ENCODE measurements at places on chromosomes 2 and 18.

DNA sequence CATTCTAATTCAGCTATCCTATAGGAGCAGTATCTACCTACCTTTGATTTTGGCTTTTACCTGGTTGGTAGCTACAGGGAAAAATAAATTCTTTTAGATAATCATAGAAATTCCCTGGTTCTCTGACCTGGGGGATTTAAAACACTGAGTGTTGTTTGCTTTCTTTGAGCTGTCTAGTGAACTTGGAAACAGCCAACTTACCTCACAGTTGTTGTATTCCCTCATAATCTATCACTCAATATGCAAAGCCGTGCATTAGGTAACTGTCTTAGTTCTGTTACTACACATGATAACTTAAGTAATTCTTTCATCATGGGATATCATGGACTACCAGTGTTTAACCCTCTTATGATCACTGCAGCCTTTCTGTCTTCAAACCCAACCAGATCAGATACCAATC lies 127.8 kb downstream of the TTC27 start:
- DNase-seq, result no peak

DNA sequence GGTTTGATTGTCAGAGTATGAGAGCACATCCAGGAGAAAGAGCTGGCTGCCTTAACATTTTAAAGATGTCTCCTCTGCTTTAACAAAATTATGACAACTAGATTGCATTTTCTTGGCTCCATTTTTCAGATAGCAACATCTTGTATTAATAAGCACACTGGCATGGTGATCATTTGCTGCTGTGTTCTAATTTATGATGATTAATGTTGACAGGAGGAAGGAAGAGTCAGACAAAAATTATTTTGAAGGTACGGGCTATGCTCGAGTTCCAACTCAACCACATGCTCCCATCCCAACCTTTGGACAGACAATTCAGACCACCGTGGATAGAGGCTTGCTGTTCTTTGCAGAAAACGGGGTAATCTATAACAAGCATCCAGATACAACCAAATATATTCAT lies 98.2 kb upstream of the TTC39C start:
- DNase-seq, result no peak

DNA sequence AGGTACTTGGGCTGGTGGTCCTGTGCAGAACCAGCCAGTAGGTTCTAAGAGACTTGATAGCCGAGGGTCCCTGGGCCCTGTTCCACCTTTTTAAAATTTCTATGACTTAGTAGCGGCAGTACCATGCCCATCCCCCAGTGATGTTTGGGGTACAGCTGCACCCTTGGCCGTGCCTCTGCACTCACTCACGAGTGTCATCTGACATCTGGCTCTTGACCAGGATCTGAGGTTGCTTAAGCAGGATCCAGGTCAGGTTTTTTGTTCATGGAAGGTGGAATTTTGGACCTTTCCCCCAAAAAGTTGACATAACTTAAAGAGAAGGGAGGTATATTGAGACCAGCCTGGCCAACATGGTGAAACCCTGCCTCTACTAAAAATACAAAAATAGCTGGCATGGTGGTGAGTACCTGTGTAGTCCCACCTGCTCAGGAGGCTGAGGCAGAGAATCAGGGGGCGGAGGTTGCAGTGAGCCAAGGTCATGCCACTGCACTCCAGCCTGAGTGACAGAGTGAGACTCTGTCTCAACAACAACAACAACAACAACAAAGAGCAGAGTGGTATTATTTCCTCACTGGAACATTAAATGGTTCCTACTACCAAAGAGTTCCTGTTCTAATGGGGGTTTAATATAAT lies 163.6 kb downstream of the NEDD4L start:
- DNase-seq, result no peak

- no peak for DNase-seq
Observed at GRCh38 chr2:235877275-235877802, 290.8 kb downstream of the GBX2 start.

DNA sequence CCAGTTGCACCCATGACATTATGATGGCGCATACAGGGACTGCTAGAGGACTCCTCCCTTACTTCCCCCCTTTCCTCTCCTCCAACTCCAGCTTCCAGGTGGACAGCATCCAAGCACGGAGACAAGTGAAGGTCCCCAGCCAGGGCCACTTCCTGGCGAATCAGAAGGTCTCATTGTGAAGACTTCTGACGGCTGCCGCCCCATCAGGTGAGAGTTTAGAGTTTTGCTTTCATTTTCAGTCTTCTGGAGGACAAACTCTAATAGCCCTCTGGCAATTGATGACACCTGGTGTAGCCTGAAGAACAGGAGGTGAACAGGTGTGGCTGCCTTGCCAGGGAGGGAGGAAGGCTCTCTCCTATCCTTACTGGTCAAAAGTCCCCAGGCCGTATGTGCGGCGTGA lies 77.3 kb upstream of the KCNH7 start:
- DNase-seq, result no peak

DNA sequence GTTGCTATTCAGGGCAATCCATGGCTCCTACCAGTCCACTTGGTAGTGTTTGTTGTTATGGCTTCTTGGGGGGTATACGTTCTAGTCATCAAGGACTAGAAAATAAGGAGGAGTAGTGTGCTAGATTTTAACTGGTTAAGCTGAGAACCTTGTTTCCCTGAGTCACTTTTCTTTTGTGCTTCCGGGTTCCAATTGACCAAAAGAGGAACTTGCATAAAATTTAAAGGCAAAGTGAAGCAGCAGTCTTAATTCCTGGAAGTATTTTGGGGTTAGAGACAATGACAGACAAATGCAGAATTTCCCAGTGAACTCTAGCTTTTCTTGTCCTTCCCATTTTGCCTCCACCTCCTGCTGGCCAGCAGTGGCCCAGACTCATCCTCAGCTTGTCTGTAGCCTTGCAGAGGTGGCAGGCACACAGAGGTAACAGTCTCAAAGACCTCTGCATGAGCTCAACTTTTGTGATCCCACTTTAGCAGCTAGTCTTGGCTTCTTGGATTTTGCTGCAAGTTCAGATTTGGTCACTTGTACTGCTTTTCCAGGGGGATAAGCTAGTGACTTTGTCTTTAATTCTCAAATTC lies 1105.8 kb upstream of the NXPH2 start:
- DNase-seq, result no peak

DNA sequence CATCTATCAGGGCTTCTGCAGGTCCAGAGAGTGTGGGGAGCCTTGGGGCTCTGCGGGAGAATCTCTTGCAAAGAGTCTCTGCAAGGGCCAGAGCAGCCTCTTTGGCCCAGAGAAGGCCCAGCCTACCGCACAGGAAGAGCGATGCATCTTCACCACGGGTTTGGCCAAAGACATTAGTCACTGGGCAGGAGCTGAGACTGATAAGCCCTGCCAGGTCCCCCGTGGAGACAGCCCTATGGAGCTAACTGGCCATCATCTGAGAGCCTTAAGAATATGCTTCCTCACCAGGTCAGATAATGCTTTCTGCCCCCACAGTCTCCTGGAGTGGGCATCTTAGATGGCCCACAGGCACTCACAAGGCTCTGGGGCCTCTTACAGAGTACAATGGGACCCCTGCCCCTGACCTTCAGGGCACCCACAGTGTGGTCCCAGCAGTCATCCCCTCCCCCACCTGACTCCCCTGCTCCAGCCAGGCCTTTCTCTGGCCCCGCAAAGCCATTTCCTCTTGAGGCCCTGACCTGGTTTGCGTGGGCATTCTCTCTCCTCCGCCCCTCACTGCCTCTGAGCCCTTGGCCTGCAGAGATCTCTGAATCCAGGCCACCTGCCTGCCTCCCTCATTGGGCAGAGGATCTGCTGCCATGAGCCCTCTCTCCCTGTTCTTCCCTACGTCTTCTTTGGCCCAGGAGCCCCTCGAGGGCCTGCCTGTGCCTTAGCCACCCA lies 31.9 kb upstream of the MAPRE3 start:
- no peak for DNase-seq

GRCh38 chr2:148970385-148970784 lies 68.1 kb upstream of the LYPD6B start:
- no peak for DNase-seq

DNA sequence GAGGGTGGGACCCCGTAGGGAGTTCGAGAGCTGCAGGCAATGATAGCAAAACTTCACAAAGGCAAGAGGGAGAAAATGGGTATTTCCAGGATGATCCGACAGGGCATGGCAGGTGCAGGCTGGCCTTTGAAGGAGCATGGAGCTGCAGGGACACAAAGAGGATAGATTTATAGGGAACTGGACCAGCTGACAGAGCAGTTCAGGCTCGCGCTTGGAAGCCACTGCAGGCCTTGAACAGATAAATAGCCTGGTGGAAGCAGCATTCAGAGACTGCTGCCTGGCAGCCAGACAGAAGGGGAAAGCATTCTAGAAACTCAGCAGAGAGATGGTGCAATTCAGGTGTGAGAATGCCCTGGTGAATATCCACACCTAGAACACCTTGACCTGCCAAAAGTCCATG lies 29.3 kb upstream of the CREG2 start:
- DNase-seq, result no peak

DNA sequence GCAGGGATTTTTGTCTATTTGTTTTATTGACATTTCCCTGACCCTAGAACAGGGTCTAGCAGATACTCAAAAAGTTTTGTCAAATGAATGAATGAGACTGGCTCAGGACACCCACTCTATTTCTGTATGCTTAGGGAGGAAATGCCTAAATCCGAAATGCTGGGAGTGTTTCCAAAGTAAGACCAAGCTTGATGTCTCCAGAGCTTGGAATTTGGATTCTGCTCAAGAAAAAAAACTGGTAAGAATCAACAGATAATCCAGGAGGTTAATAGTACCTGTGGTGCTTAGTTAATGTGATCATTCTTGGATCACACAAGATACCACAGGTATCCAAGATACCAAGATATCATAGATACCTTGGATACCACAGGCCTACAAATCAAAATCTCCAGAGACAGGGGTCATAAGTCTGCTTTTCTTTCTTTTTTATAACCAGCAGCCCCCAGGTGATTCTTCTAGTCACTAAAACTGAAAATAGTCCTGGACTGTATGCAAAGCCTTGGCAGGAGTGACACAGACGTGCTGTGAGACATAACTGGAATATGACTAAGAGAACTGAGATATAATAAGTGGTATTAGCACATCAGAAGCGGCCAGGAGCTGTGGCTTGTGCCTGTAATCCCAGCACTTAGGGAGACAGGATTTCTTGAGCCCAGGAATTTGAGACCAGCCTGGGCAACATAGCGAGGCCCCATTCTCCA lies 39.9 kb upstream of the SP3 start:
- DNase-seq, result no peak

DNA sequence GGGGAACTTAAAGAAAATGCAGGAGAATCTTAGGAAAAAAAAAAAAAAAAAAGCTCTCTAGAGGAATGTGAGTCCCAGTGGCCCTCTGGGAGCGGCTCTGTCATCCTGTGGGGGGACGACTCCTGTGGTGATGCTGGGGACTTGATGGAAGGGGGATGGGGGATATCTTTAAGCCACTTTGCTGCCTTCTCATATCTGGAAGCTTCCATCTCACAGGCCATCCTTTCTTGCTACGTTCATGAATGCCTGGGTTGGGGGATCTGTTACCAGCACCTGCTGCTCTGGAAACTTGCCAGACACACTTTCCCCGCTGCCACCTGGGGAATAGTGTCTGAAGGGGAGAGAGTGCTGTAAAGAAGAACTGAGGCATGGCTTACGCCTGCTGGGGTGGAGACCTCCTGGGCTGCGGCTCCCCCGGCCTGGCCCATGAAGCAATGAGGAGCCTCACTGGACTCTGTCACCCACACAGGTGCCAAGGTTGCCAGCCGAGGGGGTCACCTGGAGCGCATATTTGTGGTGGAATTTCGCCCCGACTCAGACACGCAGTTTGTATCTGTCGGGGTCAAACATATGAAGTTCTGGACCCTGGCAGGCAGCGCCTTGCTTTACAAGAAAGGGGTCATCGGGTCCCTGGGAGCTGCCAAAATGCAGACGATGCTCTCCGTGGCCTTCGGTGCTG lies 92.8 kb downstream of the RTN4 start:
- no peak for DNase-seq

- no peak for DNase-seq
Observed at GRCh38 chr2:7497178-7497577, 580.0 kb downstream of the RNF144A start.

DNA sequence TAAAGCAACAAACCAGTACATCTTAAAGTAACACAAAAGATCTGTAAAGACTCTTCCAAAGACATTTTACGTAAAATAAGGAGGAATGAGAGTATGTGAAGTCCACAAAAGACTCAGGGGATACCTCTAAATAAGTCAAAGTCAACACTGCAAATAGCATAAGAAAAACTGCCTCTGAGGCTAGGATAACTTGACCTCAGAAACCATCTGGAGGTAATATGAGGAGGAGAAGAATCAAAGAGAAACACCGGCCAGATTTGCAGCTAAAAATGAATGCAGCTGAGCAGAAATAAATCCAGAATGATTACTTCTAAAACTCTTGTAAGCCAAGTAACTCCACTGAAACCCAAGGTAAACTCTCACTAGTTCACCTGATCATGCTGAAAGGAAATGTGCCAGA lies 52.2 kb upstream of the ERMN start:
- DNase-seq, result no peak

DNA sequence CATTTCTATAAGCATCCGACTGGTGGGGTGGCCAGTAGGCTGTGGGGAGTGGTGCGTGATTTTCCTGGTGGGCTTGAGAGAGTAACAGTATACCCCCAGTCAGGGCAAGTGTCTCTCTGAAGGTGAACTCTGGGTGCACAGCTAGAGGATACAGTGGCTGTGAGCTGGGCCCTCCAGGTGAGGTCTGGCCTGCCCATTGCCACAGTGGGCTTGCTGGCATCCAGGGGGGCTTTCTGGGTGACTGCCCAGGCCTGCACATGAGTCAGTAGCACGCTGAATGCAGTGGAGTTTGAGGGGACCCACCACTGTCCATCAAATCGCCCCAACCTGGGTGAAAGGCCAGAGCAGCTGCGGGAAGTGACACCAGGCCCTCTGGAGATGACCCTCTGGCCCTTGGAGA lies 4.5 kb downstream of the STEAP3 start:
- no peak for DNase-seq

DNA sequence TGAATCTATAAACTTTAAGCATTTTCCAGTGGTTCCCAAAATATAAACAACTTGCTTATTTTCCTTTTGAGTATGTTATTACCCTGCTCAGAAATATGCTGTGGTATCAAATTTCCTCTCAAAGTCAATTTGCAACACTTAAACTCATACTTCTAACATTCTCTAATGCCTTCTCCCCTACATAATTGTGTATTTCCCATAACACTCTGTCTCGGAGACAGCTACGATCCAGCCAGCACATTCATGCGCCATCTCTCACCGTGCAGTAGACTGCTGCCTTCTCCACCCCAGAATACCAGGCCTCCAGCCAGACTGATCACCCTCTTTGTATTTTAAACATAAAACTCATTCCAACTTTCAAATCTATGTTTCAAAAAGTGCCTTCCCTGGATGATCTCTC lies 41.8 kb downstream of the TIMM21 start:
- no peak for DNase-seq

GRCh38 chr2:101516823-101517690 lies 42.1 kb upstream of the RFX8 start:
- no peak for DNase-seq

GRCh38 chr2:241813644-241814392 lies 4.8 kb downstream of the NEU4 start:
- DNase-seq, result no peak

GRCh38 chr2:99571533-99571932 lies 81.7 kb upstream of the REV1 start:
- DNase-seq, result peak; percentile 58

GRCh38 chr2:19538411-19538963 lies 180.1 kb upstream of the OSR1 start:
- DNase-seq, result no peak

Measured in NCI-H1417 treated with DMSO at 0.1 percent for 48 hours (cell line).